CD14-positive monocyte (primary cell): ENCODE measurements at places on chromosomes 5 and 9.

DNA sequence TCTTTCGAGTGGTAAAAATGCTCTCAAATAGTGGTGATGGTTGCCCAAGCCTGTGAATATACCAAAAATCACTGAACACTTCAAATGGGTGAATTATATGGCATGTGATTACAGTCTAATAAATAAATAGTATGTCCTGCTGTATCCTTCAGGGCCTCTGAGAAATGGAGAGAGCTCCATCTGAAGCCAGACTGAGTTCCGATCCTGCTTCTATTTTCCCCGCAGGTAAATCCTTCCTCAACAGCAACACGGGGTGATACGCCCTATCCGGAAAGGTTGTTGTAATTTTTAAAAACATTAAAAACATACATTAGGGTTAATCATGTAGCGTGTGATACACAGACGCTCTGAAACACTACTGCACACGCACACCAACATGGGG lies 695 bp upstream of the SNAPC3 start:
- H3K4me3 ChIP-seq, result peak overlapping the region; percentile 90
- no peak for DNase-seq
- peaks cover 44% of the 10 kb centered on the region for H3K4me1 ChIP-seq
- H3K36me3 ChIP-seq, result peaks cover 22% of the 10 kb centered on the region
- H3K27ac ChIP-seq, result peak overlapping the region; percentile 85

GRCh38 chr9:127935765-127936221 lies 1.9 kb downstream of the DPM2 start:
- DNase-seq, result no peak
- no peak overlapping the region for H3K4me3 ChIP-seq
- H3K27ac ChIP-seq, result no peak overlapping the region

GRCh38 chr9:136920069-136920468 lies 24.5 kb downstream of the FBXW5 start:
- peaks cover 79% of the 10 kb centered on the region for H3K36me3 ChIP-seq
- no peaks in the 10 kb centered on the region for H3K4me1 ChIP-seq
- no peaks in the 10 kb centered on the region for H3K27me3 ChIP-seq
- no peak for DNase-seq
- no peak overlapping the region for H3K4me3 ChIP-seq

- H3K27me3 ChIP-seq, result no peaks in the 10 kb centered on the region
- no peaks in the 10 kb centered on the region for H3K36me3 ChIP-seq
- no peaks in the 10 kb centered on the region for H3K4me1 ChIP-seq
- no peak overlapping the region for H3K27ac ChIP-seq
- no peak for DNase-seq
Measured at GRCh38 chr9:89911721-89912604, 307.2 kb downstream of the GADD45G start.

DNA sequence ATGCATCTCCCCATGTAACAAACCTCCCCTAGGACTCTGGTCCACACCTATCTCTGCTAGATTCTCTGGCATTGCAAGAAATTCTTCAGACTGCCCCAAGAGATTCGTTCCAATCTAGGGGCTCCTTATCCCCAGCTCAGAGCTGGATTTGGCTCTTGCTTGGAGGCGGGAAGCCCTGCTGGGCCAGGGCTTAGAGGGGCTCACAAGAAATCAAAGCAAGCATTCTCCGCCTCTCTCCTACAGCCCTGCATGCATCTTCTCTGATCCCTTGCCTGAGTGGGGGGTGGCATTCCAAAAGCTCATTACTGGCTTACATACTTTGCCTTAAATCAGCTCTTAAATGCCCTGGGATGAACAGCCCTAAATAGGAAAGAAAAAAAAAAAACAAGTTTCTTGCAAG lies 75.8 kb downstream of the KCNIP1 start:
- H3K27me3 ChIP-seq, result peaks cover 4% of the 10 kb centered on the region
- no peak overlapping the region for H3K27ac ChIP-seq
- H3K4me3 ChIP-seq, result no peak overlapping the region
- no peaks in the 10 kb centered on the region for H3K36me3 ChIP-seq
- no peak for DNase-seq

DNA sequence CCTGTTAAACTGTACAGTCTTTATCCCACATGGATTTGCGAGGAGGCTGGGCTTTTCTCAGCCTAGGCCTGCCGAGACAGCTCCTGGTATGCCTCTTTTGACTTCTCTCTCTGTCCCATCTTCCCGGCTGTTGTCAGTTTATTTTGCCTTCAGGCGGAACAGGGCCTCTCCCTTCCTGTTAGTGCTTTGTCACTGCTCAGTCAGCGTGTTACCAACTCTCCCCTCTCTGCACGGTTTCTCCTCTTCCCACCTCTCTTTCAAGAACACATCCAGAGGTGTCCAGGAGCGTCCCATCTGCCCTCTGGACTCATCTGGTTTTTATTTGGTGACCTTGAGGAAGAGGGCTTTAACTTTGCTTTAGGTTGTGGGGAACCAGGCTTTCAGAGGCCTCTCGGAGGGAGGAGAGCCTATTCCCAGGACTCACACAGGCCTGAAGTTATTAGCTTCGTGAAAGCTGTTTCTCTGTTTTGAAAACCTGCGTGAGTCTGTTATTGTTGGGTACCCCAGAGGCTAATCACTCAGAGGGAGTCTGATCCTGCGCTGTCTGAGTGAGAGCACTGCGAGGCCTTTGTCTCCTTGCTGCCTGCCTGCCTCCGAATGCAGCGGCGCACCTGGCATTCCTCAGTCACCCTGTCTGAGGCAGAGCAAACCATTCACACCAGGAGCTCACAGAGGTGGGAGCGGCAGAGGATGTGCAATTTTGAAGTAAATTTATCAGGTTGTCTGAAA lies 234.4 kb upstream of the MPDZ start:
- no peak for DNase-seq
- H3K27ac ChIP-seq, result no peak overlapping the region
- no peaks in the 10 kb centered on the region for H3K36me3 ChIP-seq

GRCh38 chr5:20300110-20300509 lies 312.1 kb upstream of the CDH18 start:
- no peak overlapping the region for H3K27ac ChIP-seq
- no peaks in the 10 kb centered on the region for H3K27me3 ChIP-seq
- H3K4me1 ChIP-seq, result no peaks in the 10 kb centered on the region
- no peaks in the 10 kb centered on the region for H3K36me3 ChIP-seq
- H3K4me3 ChIP-seq, result no peak overlapping the region

- peak overlapping the region; percentile 41 for H3K4me3 ChIP-seq
- H3K27ac ChIP-seq, result peak overlapping the region; percentile 21
- DNase-seq, result no peak
- no peaks in the 10 kb centered on the region for H3K27me3 ChIP-seq
- H3K4me1 ChIP-seq, result peaks cover 48% of the 10 kb centered on the region
Measured at GRCh38 chr9:19119246-19119645, 8.0 kb downstream of the PLIN2 start.

DNA sequence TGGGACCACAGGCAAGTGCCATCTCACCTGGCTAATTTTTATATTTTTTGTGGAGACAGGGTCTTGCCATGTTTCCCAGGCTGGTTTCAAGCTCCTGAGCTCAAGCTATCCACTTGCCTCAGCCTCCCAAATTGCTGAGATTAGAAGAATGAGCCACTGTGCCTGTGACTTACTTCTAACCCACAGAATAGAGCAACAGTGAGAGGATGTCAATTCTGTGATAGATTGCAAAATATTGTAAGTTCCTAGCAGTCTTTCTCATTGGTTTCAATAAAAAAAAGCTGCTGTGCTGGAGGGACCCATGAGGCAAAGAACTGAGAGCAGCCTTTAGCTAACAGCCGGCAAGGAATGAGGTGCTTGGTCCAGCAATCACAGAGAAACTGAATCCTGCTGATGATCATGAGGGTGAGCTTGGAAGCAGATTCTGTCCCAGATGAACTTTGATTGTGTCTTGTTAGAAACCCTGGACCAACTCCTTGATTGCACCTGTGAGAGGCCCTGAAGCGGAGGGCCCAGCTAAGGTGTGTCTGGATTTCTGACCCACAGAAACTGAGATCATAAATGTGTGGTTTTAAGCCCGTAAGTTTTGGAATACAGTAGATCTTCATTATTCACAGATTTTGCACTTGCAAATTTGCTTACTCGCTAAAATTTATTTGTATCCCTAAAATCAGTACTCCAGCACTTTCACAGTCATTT lies 149.7 kb downstream of the GCNT1 start:
- DNase-seq, result peak; percentile 66
- H3K27me3 ChIP-seq, result no peaks in the 10 kb centered on the region
- H3K36me3 ChIP-seq, result no peaks in the 10 kb centered on the region
- peak overlapping the region; percentile 6 for H3K27ac ChIP-seq
- H3K4me3 ChIP-seq, result no peak overlapping the region
- H3K4me1 ChIP-seq, result peaks cover 59% of the 10 kb centered on the region

DNA sequence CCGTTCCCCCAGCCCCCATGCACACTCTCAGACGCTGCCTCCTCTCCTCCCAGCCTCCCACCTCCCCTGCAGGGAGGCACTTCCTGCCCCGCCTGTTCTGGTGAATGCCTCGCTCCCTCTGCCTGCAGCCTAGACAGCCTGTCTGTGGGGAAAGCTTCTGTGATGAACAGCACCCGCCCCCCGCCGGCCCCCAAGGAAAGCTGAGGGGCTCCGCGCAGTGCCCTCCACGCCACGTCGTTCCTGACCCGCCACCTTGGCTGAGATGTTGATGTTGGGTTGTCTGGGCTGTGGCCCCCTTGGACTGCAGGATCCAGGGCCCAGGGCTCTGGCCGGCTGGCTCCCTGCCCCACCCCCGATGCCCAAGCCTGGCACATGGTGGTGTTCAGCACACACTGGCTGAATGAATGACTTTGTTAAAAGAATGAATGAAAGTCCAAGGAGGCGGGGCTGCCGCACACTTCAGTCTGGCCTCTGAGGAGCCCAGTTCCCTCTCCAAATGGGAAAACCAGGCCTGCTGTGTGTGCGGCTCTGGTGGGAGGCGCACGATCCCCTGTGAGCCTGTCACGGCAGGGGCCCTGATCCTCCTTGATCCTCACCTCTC lies 2.1 kb upstream of the MYMK start:
- no peak overlapping the region for H3K4me3 ChIP-seq
- no peak for DNase-seq
- H3K27ac ChIP-seq, result no peak overlapping the region
- H3K27me3 ChIP-seq, result no peaks in the 10 kb centered on the region
- no peaks in the 10 kb centered on the region for H3K4me1 ChIP-seq

DNA sequence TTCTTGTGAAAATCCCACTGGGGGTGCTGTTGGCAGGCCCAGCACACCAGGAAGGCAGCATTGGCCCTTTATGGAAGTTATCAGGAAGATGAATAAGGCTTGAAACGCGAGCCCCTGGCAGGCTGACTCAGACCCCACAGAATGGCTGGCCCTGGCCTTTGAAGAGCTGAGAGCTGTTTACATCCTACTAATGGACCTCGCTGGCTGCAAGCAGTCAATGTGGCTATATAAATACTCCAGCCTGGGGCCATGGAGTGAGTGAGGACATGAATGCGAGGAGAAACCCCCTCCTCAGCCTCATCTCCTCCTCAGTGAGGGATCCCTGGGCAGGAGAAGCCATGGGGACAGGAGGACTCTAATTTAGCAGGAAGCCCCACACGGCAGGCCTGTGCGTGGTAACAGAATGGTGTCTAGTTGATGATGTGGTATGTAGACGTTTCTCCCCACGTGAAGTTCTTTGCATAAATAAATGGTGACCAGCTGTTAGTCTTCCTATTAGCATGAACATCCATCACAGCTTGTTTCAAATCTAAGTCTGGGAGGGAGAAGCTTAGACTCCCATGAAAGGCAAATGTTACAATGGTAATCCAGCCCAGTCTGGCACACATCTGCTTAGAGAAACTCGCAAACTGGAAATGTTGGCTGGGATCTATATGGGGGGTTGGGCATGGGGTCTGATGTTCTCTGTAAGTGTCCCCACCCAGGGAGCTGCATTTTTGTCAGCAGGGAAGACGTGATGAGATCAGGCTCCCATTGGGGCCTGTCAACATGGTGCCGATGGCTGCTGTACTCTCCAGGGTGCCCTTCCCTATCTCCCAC lies 175.1 kb upstream of the PITX1 start:
- H3K36me3 ChIP-seq, result no peaks in the 10 kb centered on the region
- no peaks in the 10 kb centered on the region for H3K27me3 ChIP-seq

DNA sequence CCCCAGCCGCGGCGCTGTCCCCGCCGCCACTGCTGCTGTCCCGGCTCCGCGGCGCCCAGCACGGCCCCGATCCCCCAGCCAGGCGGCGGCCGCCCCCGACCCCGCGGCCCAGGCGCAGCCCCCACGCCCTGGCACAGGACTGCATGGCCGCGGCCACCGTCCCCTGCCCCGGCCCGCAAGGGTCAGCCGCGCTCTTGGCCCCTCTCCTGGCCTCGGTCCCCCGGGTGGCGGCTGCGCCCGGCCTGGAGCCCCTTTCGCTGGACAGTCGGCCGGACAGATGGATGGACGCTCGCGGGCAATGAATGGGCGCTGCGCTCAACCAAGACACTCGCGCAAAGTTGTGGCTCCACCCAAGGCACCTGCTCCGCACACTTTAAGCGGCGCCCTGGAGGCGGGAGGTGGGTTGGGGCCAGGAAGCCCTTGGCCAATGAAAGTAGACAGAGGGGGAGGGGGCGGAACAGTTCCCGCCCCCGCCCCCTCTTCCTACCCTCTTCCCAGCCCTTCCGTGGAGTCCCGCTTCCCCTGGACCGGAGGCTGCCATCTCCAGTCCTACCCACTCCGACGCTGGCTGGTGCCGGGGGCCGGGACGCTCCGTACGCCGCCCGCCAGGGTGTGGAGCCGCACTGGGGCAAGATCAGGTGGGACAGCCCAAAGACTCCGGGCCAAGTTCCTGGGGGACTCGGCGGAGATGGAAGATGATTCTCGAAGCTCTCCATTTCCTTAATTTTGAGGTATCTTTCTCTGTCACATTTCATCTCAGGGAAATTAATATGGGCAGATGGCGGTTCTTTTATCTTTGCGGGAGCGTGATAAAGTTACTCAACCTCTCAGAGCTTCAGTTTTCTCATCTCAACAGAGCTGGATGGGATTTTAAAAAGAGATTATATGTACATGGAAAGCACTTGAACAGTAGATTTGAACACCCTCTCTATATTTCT lies at the start of gene GLDC:
GLDC (minus strand) TSS at position 375 of the 938 bp plus-strand sequence; CDS start at position 145, 230 bp downstream.
- H3K36me3 ChIP-seq, result no peaks in the 10 kb centered on the region
- H3K4me1 ChIP-seq, result peaks cover 13% of the 10 kb centered on the region
- DNase-seq, result no peak
- H3K27ac ChIP-seq, result no peak within 1 kb of the TSS
- H3K27me3 ChIP-seq, result peaks cover 67% of the 10 kb centered on the region
- no peak within 1 kb of the TSS for H3K4me3 ChIP-seq

- H3K4me1 ChIP-seq, result no peaks in the 10 kb centered on the region
- H3K27me3 ChIP-seq, result no peaks in the 10 kb centered on the region
- no peak overlapping the region for H3K4me3 ChIP-seq
- no peaks in the 10 kb centered on the region for H3K36me3 ChIP-seq
Measured at GRCh38 chr5:93122446-93122845, 458.6 kb downstream of the NR2F1-AS1 start.
